ENCODE measurements at places on chromosomes 2 and 18.

- no peak for DNase-seq
Measured at GRCh38 chr2:119366161-119366648, 429 bp downstream of the C2orf76 start.

- DNase-seq, result peak; percentile 65
Measured at GRCh38 chr18:63317556-63317946, 2.0 kb downstream of the BCL2 start.

- no peak for DNase-seq
Measured at GRCh38 chr18:13363359-13363758, 144.8 kb downstream of the LDLRAD4 start.

DNA sequence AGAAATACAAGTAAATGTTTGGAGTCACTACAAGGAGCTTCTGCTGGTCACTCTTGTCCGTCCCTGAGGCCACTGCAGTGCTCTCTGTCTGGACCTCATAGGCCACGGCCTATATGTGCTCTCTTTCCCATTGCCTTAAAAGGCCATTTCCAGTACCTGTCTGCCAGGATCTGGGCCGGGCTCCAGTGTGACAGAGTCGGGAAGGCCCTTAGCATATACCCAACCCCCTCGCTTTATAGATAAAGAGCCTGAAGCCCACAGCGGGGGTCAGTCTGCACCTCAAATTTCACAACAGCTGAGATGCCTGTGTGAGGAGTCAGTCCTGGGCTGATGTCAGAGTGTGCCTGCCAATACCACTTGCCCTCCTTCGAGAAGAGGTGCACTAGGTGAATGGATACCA is 39.9 kb downstream of the ADD2 start:
- DNase-seq, result no peak

GRCh38 chr2:4408321-4408720 is 704.9 kb downstream of the DCDC2C start:
- DNase-seq, result no peak

DNA sequence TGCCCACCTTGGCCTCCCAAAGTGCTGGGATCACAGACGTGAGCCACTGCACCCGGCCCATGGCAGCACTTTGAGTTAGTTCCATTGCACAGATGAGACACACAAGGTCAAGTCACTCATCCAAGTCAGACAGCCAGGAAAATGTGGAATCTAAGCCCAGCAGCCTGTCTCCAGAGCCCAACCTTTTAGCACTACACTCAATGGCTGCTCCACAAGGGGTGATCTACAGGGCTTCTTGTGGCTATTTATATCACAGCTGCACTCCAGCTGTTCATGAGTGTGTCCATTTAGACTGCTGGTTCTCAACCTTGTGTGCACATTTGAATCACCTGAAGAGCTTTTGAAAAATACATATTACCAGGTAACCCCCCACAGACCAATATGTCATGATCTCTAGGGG is 72.9 kb upstream of the RPL31 start:
- DNase-seq, result no peak

DNA sequence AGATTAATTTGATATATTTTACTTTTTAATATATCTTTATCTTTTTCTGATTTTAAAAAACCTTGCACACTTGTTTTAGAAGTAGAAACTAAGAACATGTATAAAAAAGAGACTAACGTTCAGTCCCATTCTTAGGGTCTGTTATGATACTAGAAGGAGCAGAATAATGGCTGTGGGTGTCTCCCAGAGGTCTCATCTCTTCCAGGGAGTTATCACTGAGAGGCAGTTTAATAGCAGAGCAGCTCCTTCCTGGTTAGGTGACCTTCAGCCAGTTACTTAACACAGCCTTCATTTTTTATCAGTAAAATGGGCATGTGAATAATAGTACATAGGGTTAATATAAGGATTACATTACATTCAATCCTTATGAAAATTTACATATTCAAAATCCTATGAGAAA is 40.6 kb downstream of the FBXO48 start:
- DNase-seq, result peak; percentile 18

DNA sequence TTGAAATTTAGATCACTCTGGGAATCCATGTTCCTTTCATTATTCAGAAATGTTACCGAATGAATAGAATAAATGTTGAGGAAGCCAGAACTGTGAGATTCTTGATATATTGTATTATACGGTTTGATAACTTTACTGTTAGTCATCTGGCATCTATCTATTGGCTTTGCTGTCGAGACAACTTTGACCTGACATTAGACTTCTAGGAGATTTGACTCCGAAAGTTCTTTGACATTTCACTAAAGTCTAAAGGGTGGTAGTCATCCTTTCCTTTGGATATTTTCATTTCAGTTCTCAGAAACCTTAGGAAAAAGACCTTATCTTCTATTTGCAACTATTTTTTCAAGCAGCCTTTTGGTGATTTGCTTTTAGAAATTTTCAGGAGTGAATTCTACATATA is 1.9 kb downstream of the BMPR2 start:
- no peak for DNase-seq

DNA sequence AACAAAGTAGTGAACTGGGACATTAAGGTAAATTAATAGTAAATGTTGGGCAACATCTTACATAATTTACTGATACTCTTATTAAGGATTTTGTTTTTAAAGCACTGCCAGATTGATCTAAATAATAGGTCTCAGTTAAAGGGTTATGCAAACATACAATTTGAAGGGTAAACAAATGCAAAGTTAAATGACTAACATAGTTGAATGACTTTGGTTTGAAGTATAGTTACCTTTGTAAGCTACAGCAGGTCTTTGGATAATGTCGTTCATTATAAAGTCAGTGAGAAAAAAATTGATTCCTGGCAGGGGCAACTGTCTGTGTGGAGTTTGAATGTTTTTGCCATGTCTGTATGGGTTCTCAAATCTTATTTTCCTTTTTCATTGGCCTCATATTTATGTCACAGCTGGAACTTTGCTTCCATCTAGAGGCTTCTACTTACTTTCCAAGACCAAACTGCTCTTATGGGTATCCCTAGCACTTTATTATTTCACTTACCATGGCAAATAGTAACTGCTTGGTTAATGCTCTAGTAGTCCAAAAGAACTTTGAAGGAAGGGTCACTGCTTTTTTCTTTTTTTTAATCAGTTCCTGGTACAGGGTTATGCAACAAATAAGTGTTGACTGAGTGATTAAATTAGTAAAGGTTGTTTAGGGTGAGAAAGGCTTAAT is 107.8 kb downstream of the NBEAL1 start:
- no peak for DNase-seq

- no peak for DNase-seq
Measured at GRCh38 chr2:24315669-24316068, 44.7 kb downstream of the ITSN2 start.

DNA sequence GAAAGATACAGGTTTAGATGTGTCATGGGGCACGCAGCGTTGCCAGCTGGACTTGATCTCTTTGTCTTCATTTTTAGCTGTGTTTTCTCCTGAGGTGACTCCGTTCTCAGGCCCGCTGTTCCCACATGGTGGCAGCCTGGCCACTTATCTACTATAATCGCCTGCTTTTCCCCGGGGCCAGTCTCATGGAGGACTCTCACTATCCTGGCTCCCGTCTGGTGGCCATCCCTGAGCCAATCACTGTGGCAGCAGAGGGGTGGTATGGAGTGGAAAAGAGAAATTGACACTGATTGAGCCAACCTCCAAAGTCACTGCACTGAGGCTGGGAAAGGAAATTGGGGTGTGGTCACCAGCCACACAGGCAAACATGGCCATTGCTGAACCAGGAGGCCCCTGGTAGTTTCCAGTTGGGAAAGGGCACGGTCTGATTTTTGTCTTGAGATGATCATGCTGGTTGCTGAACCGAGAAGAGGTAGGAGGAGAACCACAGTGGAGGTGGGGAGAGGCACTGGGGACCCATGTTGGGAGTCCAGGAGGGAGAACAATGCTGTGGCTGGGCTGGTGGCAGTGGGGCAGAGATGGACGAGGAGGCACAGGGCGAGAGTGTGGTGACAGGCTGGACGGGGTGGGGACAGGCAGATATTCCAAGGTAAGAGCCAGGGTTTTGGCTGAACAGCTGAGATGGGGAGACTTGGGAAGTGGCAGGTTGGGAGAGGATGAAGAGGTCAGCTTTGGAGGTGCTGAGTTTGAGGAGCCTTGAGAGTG is 45.6 kb downstream of the KCNIP3 start:
- DNase-seq, result no peak

GRCh38 chr2:233439191-233439590 is 84.9 kb downstream of the DGKD start:
- DNase-seq, result no peak

DNA sequence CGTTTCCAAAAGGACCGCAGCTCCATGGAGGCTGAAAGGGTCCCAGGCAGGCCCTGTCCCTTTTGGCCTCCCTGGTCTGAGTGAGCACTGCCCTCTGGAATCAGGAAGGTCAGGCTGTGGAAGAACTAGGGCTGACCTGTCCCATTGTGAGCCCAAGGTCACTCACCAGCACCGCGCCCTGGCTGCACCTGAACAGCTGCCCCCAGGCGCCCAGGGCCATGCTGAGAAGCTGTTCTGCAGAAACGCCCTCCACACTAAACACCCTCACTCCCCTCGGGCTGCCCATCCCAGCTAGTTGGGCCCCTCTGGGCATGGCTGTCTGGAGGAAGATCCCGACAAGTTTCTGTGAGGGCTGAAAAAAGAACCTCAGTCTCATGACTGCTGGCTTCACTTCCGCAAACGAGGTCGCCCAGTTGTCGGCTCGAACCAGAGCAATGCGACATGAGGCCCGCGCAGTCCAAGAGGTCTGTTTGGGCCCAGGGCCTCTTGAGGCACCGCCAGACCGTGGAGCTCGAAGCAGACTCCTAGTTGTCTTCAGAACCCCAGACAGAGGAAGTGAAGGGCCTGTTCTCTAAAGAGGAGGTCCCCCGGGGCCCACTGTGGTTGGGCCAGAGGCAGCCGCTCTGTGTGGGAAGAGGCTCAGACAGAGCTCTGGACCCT is 64.4 kb downstream of the INPP5D start:
- DNase-seq, result no peak

DNA sequence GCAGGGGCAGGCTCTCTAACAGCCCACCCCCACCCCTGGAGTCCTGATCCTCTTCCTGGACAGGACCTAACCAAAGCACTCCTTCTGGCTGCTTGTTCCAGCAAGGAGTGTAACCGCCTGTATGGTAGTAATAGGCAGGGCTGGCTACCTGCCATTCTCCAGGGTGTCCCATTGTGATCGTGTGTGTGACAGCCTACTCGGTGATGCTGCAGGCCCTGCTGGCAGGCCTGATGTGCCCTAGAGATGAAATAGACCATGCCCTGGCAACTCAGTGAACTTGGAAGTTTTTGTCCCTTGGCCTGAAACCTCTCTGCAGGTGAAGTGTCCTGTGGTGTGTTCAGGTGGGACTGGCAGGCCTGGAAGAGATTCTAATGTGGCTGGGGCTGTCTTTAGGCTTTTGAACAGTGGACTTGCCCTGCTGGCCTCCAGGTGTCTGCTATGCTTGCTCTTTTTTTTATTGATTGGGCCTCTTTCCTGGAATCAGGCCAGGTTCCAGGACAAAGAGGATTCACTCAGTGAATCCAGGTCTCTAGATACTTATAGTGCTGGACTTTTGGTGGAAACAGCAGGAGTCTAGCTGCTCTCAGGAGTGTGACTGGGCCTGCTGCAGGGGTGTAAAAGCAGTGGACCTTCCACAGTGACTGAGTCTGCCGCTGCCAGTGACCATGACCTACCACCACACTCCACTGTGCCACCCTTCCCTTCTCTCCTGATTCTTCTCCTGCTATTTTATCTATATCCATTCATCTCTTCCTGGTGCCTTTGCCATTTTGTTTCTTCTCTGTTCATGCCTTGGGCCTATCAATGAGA is 132.1 kb downstream of the CTIF start:
- DNase-seq, result no peak

- DNase-seq, result no peak
Measured at GRCh38 chr2:73033142-73033765, 38.3 kb downstream of the SFXN5 start.

GRCh38 chr2:96157649-96158553 is 12.7 kb upstream of the DUSP2 start:
- DNase-seq, result peak; percentile 92

GRCh38 chr2:66651295-66651694 is 216.4 kb downstream of the MEIS1 start:
- no peak for DNase-seq

DNA sequence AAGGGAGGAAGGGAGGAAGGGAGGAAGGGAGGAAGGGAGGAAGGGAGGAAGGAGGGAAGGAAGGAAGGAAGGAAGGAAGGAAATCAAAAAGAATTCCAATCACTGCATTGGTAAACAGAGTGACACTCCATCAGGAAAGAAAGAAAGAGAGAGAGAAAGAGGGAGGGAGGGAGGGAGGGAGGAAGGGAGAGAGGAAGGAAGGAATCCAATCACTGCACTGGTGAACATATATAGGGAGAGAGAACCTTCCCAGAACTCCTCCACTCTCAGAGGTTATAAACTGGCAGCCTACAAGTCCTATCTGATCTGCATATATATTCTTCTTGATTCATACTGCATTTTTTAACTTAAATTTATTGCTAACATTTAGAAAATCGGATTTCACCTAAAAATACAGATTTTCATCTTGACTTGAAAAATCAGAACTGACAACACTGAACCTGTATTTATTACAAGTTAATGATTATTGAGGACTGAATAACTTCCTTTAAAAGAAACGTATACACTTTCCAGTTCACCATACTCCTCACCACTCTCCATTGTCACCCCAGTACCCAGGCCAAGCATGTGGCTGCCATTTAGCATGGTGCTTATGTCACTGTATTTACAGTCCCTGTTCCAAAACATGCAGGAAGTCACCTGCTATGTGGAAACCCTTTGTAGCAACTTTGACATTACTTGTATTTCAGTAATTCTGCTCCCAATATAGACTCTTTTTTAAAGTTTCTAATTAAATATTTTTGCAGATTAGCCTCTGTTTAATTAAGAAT is 83.5 kb downstream of the ANTXR1 start:
- no peak for DNase-seq

GRCh38 chr2:228541789-228542188 is 360.3 kb upstream of the SPHKAP start:
- DNase-seq, result no peak

GRCh38 chr2:106097038-106098000 is 96.8 kb downstream of the UXS1 start:
- DNase-seq, result no peak

- peak; percentile 54 for DNase-seq
Measured at GRCh38 chr2:767440-767839, 90.2 kb upstream of the TMEM18 start.

GRCh38 chr18:59233017-59233410 is 13.1 kb downstream of the GRP start:
- no peak for DNase-seq

All from activated CD4-positive, alpha-beta T cell treated with anti-CD3 and anti-CD28 coated beads, Interleukin-2, amount 10 ng/mL, durations not matched to agents 24 days and 14 days (primary cell).